ENCODE measurements at places on chromosomes 5 and 9. TPM values are rescaled to one million over a fixed set of nuclear protein-coding genes. Genes with fewer than 3 reads are reported as not detected.

The LCN10 gene
- total RNA-seq = not detected

The WWC1 gene
- total RNA-seq = 7.4 TPM

The SH3RF2 gene
- total RNA-seq = 0.40 TPM

The HAVCR2 gene
- total RNA-seq = not detected

The TRMO gene
- total RNA-seq = 10.1 TPM

The ROPN1L gene
- 0.52 TPM for total RNA-seq

The S1PR3 gene
- 15.2 TPM for total RNA-seq

The SPAG8 gene
- 0.65 TPM for total RNA-seq

The SLC6A7 gene
- total RNA-seq = not detected

The FAM78A gene
- 0.11 TPM for total RNA-seq

The RNF183 gene
- not detected for total RNA-seq

The CXCL14 gene
- not detected for total RNA-seq

The ICE1 gene
- 21.9 TPM for total RNA-seq

The SLC34A1 gene
- total RNA-seq = not detected

The AGXT2 gene
- not detected for total RNA-seq

The NR2F1 gene
- total RNA-seq = 21.6 TPM

The REEP5 gene
- 130 TPM for total RNA-seq

The TEK gene
- 3.9 TPM for total RNA-seq

The IL4 gene
- total RNA-seq = not detected

The BSPRY gene
- not detected for total RNA-seq

The AIF1L gene
- 0.47 TPM for total RNA-seq

The PCDHA12 gene
- not detected for total RNA-seq

The PCDHGC5 gene
- 2.6 TPM for total RNA-seq

The PRR16 gene
- 64.3 TPM for total RNA-seq

The ABCA1 gene
- total RNA-seq = 10.1 TPM

The PTGR1 gene
- 80.7 TPM for total RNA-seq

The SLC46A2 gene
- not detected for total RNA-seq

The AMBP gene
- total RNA-seq = not detected

The HAPLN1 gene
- 10.2 TPM for total RNA-seq

The PTPA gene
- total RNA-seq = 161 TPM

The DRD1 gene
- total RNA-seq = not detected

The SLC1A1 gene
- 1.8 TPM for total RNA-seq

The OR1K1 gene
- total RNA-seq = not detected

The SURF2 gene
- 17.7 TPM for total RNA-seq
